ENCODE measurements at places on chromosomes 16 and 17.

DNA sequence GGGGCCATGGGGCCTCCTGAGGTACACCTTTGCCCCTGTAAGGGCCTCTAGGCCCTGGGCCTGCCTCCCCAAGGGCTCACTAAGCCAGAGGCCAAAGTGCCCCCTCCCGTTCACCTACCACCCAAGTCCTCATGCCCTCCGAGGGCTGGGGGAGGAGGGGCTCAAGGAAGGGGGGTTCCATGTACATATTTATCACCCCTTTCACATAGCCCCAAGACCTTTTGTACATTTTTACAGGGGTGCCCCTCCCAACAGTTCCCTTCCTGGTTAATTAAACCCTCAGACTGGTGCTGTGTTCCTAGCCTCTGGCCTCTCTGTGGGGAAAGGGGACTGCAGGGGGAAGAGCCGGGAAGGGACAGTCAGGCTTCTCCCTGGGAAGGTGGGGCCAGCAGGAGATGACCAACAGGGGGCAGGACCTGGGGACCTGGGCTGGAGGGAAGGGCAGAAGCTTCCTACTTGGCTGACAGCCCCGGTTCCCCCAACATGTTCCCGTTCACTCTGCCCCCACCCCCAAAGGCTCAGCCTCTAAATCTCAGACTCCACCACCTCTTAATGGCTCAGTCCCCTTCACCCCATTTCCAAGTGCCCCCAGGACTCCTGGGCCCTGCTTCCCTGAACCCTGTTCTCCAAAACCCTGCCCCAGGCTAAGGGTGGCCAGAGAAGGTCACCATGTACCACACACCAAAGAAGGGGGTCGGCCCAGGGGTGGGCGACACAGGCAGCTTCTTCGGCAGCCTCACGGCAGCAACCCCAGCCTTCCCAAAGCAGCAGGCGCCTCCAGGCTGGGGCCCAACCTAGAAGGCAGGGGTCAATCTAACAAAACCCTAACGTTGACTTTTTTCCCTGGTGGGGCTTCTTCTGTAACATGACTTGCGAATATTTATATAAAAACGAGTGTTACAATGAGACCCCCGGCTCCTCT, 11.9 kb downstream of the FBRS start:
- DNase-seq: no peak

DNA sequence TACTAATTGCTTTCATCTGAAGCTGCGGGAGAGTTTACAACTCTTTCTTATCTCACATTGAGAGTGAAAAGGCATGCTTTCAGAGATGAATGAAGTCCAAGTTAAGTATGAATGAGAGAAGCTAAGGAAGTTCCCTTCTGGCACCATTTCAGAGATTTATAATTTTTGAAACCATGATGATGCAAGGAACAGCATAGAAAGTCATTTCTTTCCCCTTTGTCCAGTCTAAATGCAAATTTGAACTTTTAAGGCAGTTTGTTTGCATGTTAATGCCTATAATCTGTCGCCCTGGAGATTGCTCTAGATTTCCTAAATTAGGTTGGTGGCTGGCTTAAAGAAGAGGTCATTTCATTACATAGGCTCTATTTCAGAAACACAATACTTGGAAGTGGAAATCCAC, 594.8 kb upstream of the GOT2 start:
- no peak for DNase-seq

GRCh38 chr17:43517615-43518386, 28.3 kb downstream of the ETV4 start:
- no peak for DNase-seq

- DNase-seq: no peak
Observed at GRCh38 chr17:67558740-67559380, 158.9 kb upstream of the NOL11 start.

- no peak for DNase-seq
Observed at GRCh38 chr17:3740611-3741073, 16.9 kb downstream of the HASPIN start.

- DNase-seq: no peak
Observed at GRCh38 chr17:47694581-47695428, 844 bp downstream of the TBKBP1 start.

GRCh38 chr16:49528060-49528865, 154.7 kb downstream of the C16orf78 start:
- DNase-seq: no peak

GRCh38 chr16:53502331-53503269, at the start of gene AKTIP:
Gene AKTIP (minus strand): TSS chr16:53503209. CDS start chr16:53500259, 2,950 bp downstream.
- peak; percentile 71 for DNase-seq

DNA sequence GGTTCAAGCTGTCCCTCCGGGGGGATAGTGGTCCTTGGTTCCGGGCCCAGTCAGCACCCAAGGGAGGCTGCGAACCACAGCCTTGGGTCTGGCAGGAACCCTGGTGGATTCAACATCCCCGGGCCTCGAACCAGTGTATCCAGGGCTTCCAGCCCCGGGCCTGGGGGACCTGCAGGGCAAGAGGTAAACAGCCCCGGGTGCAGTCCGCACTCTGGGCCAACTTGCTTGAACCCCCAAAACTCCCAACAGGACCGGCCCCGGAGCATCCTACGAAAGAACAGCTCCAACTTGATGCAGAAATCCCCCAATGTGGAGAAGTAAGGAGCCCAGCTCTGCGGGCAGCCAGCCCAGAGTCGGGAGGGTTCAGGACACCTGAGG, 1.5 kb upstream of the NEURL4 start:
- no peak for DNase-seq

DNA sequence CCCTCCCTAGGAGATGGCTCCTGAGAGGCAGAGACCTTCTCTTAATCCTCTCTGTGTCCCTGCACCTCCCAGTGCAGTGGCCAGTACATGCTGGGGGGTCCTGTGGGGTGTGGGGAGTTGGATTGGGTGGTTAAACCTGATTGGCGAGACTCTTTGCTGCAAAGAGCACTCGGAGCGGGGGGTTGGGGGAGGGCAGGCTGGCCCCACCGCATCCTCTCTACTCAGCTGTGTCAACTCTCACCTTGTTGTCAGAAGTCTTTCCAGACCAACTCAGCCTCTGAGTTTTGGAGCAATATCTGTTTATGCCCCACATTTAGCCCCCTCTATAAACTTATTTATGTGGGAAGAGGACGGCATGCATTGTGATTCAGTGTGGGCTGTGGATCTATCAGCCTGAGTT, 40.0 kb downstream of the SMARCE1 start:
- DNase-seq: no peak

- no peak for DNase-seq
Observed at GRCh38 chr16:82995286-82995923, 368.6 kb downstream of the CDH13 start.

GRCh38 chr17:77905266-77905665, 53.2 kb upstream of the TNRC6C start:
- DNase-seq: no peak

- peak; percentile 64 for DNase-seq
Observed at GRCh38 chr16:1413684-1414531, 596 bp downstream of the UNKL start.

DNA sequence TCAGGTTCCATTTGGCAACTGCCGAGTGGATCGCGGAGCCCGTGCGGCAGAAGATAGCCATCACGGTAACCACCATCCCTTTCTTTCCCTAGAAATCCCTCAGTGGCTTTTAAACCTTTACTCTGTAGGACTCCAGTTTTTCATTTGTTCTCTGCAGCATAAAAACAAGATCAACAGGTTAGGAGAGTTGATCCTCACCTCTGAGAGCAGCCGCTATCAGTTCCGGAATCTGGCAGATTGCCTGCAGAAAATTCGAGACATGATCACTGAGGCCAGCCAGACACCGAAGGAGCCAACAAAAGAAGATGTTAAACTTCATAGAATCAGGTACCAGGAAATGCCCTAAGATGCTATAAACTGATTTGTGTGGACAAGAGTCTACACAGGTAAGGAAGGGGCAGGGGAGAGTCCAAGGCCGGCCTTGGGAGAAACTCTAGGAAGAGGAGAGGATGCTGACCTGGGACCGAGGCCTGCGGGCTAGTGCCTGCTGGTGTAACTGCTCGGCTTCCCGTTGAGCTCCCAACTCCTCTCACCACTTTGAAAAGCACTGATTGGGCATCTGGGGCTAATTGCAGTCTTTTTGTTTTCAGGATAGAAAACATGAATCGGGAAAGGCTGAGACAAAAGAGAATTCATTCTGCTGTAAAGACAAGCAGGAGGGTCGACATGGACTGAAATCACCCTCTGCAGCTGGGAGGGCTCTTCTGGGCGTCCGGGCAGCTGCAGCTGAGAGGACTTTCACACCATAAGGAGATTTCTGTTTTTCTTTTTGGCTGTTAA, 8.1 kb downstream of the MRPL58 start:
- DNase-seq: no peak

DNA sequence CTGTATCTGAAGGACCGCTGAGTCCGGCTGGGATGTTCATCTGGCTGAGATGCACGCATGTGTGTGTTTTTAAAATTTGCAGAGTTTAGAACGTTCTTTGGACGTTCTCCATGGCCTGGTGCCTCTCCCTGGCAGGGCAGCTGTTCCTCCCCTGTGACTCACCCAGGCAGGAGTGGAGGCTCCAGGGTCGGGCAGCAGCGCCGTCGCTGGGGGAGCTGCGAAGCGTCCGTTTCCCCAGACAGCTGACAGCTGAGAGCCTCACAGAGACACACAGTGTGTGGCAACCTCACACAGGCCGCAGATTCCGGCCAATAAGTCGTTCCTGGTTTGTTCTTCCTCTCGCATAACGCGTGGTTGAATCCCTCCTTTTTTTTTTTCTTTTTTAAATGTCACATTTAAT, 80.6 kb downstream of the OR1D5 start:
- no peak for DNase-seq

- peak; percentile 2 for DNase-seq
Observed at GRCh38 chr16:74485916-74486315, 64.6 kb upstream of the CLEC18B start.

- no peak for DNase-seq
Observed at GRCh38 chr16:66366433-66367299, at the start of gene CDH5. Gene CDH5 (plus strand): TSS chr16:66366691. CDS start chr16:66379338, 12,647 bp downstream.

DNA sequence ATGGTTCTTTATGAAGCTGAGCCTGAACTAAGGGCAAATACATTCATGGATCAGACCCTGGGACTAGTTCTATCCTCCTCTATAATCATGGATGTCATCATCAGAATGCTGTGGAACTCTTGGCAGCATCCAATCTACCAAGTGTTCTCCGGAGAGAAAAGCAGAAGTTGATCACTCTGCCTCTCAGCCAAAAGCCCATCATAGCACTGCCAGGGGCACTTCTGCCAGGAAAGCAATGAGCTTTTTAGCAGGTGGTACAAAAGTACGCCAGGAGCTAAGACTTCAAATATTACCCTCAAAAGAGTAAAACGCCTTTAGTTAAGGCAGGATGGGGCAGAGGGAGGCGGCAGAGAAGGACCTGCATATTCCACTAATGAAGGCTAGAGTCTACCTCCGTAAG, 279.0 kb downstream of the SLC39A11 start:
- no peak for DNase-seq

- DNase-seq: peak; percentile 89
Observed at GRCh38 chr17:45430738-45431530, 1.7 kb downstream of the ARHGAP27 start.

- DNase-seq: no peak
Observed at GRCh38 chr16:70483426-70483825, 29.0 kb downstream of the FCSK start.

DNA sequence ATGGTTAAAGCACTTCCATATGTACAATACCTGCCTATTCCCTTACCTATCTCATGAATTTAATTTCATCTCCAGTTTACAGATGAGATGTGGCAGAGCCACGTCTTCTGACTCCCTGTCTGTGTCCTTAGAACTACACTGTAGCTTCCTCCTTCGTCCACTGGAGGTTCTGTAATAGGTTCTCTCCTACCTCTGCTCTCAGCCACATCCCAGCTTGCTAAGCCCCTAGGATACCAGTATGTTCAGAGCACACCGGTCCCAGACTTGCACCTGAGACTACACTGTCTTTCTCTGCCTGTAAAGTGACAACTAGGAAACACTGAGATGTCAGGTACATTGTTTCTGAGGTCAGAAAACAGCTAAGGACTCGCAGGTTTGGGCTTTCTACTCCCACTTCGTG, 3.8 kb upstream of the RASL10B start:
- no peak for DNase-seq

DNA sequence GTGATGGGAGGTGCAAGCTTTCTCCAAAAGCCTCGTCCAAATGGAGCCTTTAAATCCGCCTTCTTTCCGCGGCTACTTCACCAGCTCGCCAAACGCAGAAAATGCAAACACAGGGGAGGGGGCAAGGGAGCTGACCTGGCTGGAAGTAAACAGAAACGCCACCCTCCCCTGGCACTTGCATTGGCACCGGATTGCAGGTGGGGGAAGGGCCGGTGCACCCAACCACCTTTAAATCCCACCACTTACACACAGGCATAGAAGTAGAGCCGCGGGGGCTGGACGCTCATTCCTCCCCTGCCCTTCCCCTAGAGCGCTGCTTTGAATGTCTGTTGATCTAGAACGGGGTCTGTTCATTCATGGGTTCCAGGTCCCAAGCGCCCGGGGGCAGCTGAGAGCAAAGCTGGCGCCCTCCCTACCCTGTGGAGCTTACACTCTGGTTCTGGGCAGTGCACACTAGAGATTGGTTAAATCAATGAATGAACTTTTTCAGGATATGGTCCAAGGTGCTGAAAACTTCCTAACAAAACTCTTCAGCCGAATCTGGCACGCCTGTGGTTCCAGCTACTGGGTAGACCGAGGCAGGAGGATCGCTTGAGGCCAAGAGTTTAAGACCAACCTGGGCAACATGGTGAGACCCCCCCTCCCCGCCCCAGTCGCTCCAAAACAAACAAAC, 920 bp upstream of the ZCCHC14 start:
- DNase-seq: peak; percentile 29

DNA sequence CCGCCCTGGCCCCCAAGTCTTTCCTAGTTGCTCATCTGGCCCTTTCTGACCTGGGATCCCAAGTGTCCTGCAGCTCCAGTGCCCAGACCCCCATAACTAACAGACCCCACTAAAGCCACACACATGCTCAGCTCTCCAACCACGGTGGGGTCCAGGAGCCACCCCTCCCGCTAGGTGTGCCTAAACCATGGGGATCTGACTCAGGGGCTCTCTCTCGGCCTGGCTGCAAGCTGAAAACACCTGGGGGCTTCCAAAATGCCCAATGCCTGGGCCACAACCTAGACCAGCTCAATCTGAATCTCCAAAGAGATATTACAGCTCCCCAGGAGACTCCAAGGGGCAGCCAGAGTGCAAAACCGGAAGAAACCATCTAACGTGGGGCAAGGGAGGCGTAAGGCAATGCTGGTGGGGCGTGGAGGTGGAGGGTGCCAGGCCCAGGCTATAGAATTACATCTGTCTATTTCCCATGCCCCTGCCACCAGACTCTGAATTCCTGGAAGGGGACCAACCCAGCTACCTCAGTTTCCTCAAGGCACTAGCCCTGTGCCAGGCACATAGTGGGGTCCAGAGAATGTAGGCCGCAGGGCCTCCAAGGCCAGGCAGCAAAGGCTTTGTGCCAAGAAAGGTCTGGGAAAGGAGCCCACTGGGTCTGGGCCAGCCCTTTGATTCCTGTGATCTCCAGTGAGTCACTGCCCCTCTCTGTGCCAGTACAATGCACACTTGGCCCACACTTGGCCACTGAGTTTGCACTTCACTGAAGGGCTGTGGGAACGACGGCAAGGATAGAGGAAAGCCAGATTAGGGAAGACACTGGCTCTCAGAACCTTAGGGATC, 3.3 kb downstream of the CD2BP2 start:
- DNase-seq: no peak

- no peak for DNase-seq
Observed at GRCh38 chr17:79941088-79942010, 94.3 kb downstream of the TBC1D16 start.

- DNase-seq: no peak
Observed at GRCh38 chr17:14135906-14136590, 66.7 kb downstream of the COX10 start.

Data from HT-29 (cell line).